Smooth muscle cell of the pulmonary artery (primary cell): ENCODE measurements at places on chromosomes 3 and 15. TPM values are rescaled to one million over a fixed set of nuclear protein-coding genes. Genes with fewer than 3 reads are reported as not detected.

Gene GHSR
- total RNA-seq, result not detected in 2 replicates

Gene THRB
- 0.83 and 3.9 TPM in 2 replicates for total RNA-seq

Gene ATP10A
- total RNA-seq, result 14.9 and 16.4 TPM in 2 replicates

Gene P2RY14
- total RNA-seq, result 0.20 TPM in 1 of 2 replicates, not detected in the other

Gene TTC21A
- total RNA-seq, result 3.2 and 6.8 TPM in 2 replicates

Gene MOBP
- total RNA-seq, result not detected in 2 replicates

Gene CLEC3B
- 5.0 and 29.6 TPM in 2 replicates for total RNA-seq

Gene KLF15
- total RNA-seq, result 1.1 and 1.3 TPM in 2 replicates

Gene ZNF774
- 2.5 and 2.8 TPM in 2 replicates for total RNA-seq

Gene CACNA2D3
- total RNA-seq, result 0.03 and 0.72 TPM in 2 replicates

Gene FRMD5
- 10.0 and 30.2 TPM in 2 replicates for total RNA-seq

Gene EPB42
- total RNA-seq, result 0.23 TPM in 1 of 2 replicates, not detected in the other

Gene NANOGP8
- total RNA-seq, result not detected in 2 replicates

Gene ATP8B4
- total RNA-seq, result 1.7 and 3.8 TPM in 2 replicates

Gene PLA2G4D
- total RNA-seq, result under 0.01 TPM in 1 of 2 replicates, not detected in the other

Gene NEDD4
- total RNA-seq, result 20.5 and 22.8 TPM in 2 replicates

Gene CYFIP1
- 126 and 146 TPM in 2 replicates for total RNA-seq
